ENCODE measurements at places on chromosomes 1 and 21.

GRCh38 chr1:156618853-156619581 is at the start of gene HAPLN2:
HAPLN2 (plus strand) TSS chr1:156619415; CDS start chr1:156623491, 4,076 bp downstream.
- peak; percentile 29 for DNase-seq

GRCh38 chr1:111190931-111191451 is 9.5 kb downstream of the DENND2D start:
- DNase-seq, result peak; percentile 2

GRCh38 chr1:110515891-110516290 is 3.1 kb downstream of the KCNA10 start:
- DNase-seq, result no peak

DNA sequence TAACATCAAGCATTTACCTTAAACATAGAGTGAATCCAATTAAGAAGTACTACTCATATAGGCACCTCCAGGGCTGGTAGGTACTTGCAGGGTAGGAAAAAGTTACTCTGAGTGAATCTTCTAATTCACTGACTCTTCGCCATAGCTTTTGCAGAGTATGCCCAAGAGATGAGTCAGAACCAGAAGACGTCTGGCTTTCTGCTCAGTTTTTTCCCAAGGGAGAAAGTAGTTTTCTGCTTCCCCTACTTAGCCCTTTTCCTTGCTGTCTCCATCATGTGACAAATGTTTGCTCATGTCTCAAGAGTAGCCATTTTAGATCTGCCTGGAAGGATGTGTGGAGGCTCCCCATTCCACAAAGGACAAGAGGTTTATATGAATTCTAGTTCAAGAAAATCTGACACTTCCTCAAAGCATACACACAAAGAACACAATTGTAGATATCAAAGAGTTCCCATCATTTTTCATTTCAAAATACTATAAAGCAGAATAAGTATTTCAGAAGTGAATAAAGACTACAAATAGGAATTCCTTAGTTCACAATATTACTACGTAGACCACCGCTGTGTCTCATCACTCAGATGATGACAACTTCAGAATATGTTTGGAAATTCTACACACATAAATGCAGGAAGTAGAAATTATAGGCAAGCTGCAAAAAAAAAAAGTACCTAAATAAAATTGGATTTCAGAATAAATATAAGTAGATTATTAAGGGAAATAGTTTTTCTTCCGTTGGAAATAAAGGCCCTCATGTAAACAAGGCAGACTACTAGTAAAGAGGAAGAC is 98.5 kb downstream of the ASH1L start:
- peak; percentile 23 for DNase-seq

- peak; percentile 75 for DNase-seq
Measured at GRCh38 chr1:21865943-21866706, 54.1 kb downstream of the LDLRAD2 start.

DNA sequence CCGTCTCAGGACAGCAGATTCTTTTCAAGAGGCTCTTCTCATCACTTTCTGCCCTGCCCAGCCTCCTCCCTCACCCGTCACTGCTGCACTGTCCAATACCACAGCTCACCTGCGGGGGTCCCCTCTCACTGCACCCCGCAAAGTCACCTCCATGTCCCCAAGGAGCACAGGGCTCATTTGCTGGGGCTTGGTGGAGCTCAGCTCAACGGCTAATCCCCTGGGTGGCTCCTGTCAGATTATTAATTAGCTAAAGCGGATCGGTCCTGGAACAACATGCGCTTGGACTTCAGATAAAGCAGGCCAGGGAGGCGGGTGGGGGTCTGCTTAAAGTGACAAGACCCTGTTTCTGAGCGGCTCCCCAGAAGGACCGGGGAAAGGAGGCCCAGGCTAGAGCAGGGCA is 43.1 kb downstream of the CASZ1 start:
- no peak for DNase-seq

GRCh38 chr1:20479840-20480239 is 6.2 kb downstream of the CAMK2N1 start:
- DNase-seq, result no peak

DNA sequence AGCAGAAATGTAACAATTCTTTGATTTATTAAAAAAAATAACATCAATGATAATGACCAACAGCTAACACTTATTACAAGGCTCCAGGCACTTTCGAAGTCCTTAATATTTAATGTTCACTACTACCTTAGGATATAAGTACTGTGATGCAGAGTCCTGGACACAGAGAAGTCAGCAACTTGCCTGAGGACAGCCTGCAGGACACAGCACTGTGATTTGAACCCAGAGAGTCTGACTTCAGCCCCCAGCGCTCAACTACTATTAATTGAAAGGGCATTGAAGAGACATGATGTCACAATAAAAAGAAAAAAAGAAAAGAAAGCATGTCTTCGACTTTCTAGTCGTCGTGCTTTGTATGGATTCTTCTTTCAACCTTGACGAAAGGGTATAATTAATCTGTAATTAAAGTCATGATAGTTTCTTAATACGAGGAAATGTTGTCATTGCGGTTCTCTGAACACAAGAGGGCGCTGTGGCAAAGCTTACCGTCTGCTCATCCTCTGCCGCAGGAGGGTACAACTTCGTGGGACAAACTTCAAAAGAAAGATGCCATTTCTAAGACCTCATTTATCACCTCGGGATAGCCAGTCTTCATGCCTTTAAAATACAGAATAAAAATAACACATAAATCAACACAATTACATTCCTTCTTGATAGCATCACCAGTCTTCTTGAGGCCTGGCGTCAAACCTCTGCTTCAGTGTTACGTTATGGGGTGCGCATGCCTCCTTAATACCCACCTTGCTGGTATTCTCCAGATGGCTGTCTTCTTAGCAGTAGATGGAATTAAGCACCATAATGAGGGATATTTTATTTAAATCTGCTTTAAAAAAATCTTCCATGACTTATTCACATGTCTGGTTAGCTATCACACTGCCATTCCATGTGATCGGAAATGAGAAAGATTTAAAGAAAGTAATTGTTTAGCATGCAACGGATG is 240.1 kb downstream of the DISC1 start:
- DNase-seq, result peak; percentile 49

DNA sequence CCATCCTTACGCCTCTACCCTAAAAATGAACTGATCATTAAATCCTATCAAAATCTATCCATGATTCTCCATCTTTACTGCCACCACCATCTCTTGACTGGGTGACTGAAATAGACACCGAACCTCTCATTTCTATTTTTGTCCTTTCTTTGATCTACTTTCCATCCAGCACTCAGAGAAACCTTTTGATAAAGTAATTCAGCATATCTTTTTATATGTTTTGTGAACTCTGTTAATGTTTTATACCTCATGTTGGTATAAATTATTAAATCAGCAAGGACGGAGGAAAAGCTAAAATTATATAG is 13.0 kb downstream of the PCNX2 start:
- DNase-seq, result no peak

GRCh38 chr1:209433649-209434031 is 149.9 kb upstream of the CAMK1G start:
- DNase-seq, result no peak

All from GM12865 (cell line).